ENCODE measurements at places on chromosomes 4 and X.

- DNase-seq = no peak
Measured at GRCh38 chr4:7197910-7198309, 5.6 kb downstream of the SORCS2 start.

DNA sequence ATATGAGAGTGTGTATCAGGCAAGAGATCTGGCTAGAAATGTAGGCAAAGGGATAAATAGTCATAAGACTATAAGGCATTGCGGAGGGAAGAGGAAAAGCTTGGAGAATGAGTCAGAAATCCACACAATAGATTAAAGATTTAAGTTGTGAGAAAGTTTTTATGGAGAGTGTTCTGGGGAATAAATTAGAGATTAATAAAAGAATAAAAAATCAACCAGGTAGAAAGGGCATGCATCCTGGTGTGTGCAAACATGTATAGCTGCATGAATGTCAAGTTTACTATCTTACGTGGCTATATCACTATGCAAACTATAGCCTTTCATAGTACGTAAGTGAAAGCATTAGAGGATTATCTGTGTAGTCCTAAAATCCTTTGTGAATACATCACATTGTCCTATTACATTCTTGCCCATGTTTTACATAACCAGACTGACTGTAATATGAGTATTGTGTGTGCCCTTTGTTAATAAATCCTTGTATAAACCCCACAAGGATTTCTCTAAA lies 36.9 kb downstream of the SNCA start:
- no peak for DNase-seq

GRCh38 chr4:99711657-99712056 lies 54.0 kb upstream of the C4orf54 start:
- DNase-seq = no peak

DNA sequence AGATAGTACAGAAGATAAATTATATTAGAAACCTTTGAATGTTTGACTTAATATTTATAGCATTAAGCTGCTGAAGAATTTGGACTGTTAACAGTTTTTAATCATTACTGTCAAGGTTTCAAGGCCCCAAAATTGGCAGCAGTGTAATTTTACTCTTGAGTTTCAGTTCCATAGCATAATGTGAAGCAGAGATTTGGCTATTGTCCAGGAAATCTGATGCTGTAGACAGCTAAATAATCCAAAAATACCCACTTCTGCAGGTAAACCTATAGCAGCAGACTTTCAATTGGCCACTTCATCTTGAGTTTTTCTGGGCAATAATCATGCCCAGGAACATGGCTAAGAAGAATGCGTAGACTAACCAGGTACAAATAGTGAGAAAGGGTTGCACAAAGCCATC lies 85.0 kb downstream of the RCHY1 start:
- no peak for DNase-seq

DNA sequence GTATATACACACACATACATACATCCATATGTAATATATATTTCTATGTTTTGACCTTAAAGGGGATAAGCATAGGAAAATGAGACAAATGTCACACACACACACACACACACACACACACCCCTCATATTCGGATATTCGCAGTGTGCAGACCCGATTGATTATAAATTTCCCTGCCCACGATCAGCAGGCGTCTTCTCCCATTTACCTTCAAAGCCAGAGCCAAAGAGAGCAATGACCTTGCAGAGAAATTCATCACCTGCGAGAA lies 488 bp downstream of the GPRIN3 start:
- no peak for DNase-seq

- no peak for DNase-seq
Measured at GRCh38 chr4:145842224-145842887, 96.3 kb downstream of the ZNF827 start.

- no peak for DNase-seq
Measured at GRCh38 chr4:95153182-95153581, 395.4 kb downstream of the BMPR1B start.

GRCh38 chr4:134382478-134383227 lies 181.1 kb upstream of the PABPC4L start:
- DNase-seq = no peak

DNA sequence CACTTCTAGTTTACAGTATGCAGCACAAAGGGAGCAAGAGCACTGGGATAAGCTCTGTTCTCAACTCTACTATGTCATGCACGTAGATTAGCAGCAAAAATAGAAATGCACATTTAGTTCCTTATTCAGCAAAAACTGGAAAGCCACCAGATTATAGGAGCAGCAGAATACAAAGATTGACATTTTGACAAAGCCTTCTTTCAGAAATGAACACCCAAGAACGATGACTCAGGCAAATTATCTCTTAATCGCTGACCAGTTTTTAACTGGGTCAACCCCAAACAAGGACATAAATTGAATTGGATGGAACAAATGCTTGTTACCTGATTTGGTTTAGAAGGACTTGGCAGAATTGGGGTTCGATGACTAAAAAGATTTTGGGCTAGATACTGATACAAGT lies 775.3 kb upstream of the HS3ST1 start:
- DNase-seq = no peak

GRCh38 chrX:41541386-41541785 lies 94.2 kb downstream of the NYX start:
- no peak for DNase-seq

DNA sequence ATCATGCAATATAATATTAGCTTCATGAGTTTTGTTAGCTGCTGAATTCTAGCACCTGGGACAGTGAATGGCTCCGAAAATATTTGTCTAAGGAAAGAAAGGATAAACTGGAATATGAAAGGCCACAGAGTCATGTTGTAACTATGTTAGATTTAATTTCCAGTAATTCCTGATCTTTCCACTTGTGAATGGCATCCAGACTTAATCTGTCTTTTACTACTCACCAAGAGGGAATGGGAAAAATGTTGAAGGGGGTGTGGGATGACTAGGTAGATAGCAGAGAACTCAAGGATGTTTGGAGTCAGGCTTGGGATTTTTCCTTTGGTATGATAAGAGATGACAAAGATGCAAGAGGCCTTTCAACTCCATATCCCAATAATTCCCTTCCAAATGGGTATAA lies 9.4 kb downstream of the ADH6 start:
- no peak for DNase-seq

- no peak for DNase-seq
Measured at GRCh38 chr4:52244103-52244775, 193.1 kb downstream of the SPATA18 start.

- no peak for DNase-seq
Measured at GRCh38 chrX:41779030-41779564, 55.1 kb downstream of the GPR82 start.

Measured in activated naive CD4-positive, alpha-beta T cell treated with anti-CD3 and anti-CD28 coated beads, Interleukin-2, amount 10 ng/mL, durations not matched to agents 7 days and 5 days (primary cell).